Dorsolateral prefrontal cortex (tissue), 122 donors: ENCODE measurements at places on chromosomes 2 and 18. TPM values are rescaled to one million over a fixed set of nuclear protein-coding genes. Genes with fewer than 3 reads are reported as not detected.

Gene CCDC68
- total RNA-seq, result 6.6 TPM

GRCh38 chr2:152037743-152038435 lies 61.0 kb downstream of the CACNB4 start:
- peak; percentile 43 for DNase-seq

- no peak for DNase-seq
Observed at GRCh38 chr2:165277295-165277694, 38.1 kb downstream of the SCN2A start.

GRCh38 chr2:140512106-140512505 lies 1618.7 kb downstream of the LRP1B start:
- no peak for DNase-seq

Gene DSEL
- 18.0 TPM for total RNA-seq

Gene ASPRV1
- total RNA-seq, result 12.2 TPM

DNA sequence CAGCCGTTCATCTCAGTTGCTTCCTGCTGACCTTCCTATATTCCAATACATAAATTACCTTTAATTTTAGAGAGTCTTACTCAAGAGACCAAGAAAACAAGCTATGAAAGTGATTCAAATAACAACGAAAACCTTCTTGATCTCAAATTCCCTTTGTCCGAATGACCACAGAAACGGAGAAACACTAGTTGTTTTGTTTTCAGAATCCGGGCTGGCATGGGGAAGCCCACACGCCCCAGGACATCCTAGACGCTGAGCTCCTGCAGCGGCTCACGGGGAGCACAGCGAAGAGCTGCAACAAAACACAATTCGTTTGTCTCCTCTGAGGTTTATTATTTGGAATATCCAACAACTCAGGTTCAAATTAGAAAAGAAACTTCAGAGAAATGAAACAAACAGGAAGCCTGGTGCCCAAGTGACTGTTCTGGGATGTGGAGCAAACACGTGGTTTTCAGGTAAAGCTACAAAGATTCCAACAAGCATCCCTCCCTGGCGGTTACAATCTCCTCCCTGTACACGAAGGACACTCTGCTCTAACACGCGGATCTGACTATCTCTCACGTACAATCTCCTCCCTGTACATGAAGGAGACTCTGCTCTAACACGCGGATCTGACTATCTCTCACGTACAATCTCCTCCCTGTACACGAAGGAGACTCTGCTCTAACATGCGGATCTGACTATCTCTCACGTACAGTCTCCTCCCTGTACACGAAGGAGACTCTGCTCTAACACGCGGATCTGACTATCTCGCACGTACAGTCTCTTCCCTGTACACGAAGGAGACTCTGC lies 237.5 kb downstream of the TWIST2 start:
- DNase-seq, result no peak

GRCh38 chr2:95049961-95050360 lies 24.5 kb downstream of the MAL start:
- no peak for DNase-seq

Gene NYAP2
- total RNA-seq, result 10.9 TPM

DNA sequence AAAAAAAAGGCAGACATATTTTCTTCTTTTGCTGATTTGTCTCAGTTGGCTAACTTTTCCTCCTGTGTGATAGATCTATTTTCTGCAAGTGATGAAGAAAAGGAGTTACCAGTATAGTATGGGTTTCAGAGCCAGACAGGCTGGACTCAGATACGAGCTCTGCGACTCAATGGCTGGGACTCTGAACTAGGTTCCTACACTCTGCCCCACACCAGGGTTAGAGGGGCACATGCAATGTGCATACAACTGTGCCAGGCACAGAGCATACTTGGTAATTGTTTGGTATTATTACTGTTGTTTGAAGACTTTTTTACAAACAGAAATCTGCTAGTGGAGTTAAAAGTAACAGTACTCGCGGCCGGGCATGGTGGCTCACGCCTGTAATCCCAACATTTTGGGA lies 21.8 kb downstream of the RNF149 start:
- DNase-seq, result no peak

GRCh38 chr2:172833898-172834297 lies 98.3 kb downstream of the RAPGEF4 start:
- no peak for DNase-seq
